ENCODE measurements at places on chromosomes 5 and 9.

DNA sequence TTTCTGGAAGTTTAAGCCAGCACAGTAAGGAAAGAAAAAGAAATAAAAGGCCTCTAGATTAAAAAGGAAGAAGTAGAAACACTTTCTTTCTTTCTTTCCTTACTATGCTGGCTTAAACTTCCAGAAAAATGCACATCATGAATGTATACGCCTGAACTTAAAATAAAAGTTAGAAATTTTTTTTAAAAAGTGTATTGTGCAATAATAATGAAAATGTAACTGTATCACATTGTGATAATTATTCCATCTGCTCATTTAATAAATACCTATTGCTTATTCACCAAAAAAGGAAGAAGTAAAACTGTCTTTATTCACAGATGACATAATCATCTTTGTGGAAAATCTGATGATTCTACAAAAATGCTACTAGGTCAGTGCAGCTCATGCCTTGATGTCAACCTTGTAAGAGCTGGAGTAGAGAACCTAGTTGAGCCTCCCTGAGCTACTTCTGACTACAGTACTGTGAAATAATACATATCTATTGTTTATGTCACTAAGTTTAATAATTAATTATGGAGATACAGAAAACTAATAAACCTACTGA is 49.4 kb downstream of the MCTP1 start:
- no peak for DNase-seq

DNA sequence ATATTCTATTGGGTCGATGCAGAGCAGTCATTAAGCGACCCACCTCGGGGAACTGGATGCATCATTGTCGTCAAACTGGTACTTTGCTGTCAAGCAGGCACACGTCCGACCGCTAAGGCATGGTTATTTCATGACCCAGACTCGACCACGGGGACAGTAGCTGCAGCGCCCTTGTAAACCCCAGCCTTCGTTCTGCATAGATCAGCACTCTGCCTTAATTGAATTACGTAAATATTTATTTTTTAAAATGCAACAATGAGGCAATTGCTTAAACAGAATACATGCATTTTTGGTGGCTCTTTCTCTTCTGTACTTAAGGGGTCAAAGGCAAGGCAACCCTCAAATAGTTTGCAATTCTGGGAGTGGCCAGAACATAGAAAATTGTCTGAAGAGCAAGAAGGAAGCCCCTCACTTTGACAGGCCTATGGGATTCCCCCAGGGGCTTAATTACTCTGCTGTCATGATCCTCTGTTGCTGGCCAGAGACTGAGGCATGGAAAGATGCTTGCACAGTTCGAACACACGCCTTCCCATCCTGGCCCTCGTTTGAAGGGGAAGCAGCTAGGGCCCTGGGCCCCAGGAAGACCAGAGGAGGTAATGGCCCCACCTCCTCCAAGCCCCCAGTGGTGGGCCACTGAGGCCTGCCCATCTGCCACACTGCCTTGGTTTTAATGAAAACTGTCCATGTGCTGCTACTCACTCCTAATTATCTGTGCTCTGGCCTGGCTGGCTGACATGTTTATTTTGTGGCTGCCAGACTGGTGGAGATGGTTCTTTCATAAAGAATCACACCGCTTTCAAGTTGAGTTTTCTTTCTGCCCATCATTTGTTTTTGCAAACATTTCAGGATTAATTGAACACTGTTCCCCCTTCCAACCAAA is 169.7 kb upstream of the MAST4 start:
- DNase-seq = no peak

DNA sequence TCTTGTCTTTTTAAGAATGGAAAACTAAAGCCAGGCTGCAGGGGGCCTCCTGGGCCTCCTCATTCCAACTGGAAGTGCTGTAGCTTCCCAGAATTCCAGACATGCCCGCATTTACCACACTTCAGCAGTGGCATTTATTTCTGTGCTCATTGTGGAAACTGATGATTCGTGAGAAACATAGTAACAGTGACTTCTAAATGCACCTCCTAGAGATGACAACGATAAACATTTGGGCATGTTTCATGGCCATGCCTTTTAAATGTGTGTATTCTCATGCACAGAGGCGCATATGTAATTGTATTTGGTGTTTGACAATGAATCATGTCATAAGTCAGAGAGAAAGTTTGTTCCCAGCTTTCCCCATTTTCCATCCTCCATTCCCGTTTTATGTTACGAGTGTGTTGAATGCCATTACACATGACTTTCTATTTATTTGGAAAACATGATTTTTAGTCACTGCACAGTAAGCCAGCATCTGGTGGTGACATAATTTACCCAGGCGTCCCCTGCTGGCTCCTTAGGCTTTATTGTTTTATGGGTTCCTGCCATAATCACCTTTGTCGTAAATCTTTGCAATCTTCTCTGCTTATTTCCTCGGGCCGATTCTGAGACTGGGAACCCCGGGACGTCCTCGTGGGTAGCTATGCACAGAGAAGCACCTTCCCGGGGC is 68.8 kb upstream of the FCN2 start:
- no peak for DNase-seq

DNA sequence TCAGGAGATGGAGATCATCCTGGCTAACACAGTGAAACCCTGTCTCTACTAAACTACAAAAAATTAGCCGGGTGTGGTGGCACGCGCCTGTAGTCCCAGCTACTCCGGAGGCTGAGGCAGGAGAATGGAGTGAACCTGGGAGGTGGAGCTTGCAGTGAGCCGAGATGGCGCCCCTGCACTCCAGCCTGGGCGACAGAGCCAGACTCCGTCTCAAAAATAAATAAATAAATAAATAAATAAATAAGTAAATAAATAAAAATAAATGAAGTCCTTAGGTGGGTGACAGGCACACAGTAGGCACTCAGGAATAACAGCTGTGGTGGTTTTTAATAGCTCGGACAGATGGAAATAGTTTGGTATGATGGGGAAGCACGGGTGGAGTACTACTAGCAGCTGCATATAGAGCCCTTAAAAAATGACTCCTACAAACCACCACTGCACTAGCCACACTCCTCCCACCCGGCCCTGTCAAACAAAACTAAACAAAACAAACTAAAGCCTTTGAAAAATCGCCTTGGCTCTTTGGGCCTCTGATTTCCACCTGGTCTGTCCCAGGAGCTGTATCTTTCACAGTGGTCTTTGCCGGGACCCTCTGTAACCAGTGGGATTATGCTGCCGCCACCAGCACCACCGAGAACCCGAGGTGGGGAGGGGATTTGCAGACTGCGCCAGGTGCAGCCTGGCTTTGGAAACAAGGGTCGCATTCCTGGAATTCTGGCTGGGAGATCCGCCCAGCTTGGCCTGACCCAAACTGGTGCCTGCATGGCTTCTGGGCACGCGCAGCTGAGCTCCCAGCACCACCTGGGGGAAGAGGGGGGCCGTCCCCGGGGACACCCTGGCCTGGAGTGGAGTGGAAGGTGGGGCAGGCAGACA is 5.1 kb upstream of the WDR5 start:
- no peak for DNase-seq

GRCh38 chr9:77977210-77977611 is 54.4 kb downstream of the GNAQ start:
- peak; percentile 96 for DNase-seq

- no peak for DNase-seq
Observed at GRCh38 chr5:145243016-145243415, 592.1 kb downstream of the PRELID2 start.

GRCh38 chr5:172380987-172381643 is 73.2 kb downstream of the SH3PXD2B start:
- peak; percentile 84 for DNase-seq

- DNase-seq = no peak
Observed at GRCh38 chr5:111748304-111748763, 8.7 kb downstream of the NREP start.

DNA sequence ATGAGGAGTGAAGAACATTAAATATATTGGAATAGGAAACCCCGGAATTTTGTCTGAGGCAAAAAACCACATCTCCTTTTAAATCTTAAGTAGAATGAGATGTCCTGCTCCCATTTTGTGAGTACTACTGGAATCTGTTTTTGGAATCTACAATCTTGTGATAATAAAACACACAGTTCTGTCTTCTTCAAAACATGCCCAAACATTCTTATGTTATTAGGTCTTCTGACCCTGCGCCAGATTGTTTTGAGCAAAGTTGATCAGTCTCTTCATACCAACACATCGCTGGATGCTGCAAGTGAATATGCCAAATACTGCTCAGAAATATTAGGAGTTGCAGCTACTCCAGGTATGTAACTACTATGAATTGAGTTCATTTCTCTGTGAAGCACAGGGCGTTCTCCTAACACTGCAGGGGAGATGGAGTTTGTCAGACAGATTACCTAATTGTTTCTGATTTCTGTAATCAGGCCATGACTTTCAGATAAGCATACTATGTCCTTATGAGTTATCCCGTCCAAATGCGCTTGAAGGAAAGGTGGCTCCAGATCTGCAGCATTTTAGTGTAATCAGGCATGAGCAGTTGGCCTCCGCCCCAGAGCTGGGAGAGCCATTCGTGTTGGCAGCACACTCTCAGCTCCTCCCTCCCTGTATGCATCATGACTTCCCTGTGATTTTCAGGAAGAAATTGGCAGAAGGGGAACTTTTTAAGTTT is 88.0 kb downstream of the NLN start:
- peak; percentile 87 for DNase-seq

DNA sequence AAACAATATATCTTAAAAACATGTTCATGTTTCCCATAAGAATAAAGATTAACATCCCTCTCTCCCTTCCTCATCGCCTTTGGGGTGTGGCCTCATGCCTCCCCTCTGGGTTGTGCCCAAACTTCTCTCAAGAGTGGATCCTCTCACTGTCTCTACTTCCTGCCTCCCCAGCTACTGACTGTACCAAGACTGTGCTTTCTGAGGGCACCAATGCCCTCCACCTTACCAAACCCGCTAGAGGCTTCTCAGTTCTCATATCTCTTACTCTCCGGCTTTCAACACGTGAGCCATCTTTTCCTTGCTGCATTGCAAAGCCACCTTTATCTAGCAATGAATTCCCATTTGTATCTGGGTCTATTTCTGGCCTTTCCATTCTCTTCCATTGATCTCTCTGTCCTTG is 34.4 kb upstream of the KCNIP1 start:
- DNase-seq = no peak

- DNase-seq = no peak
Observed at GRCh38 chr5:112636751-112637150, 100.9 kb upstream of the APC start.

GRCh38 chr5:14590949-14591348 is 9.4 kb downstream of the OTULINL start:
- DNase-seq = no peak

DNA sequence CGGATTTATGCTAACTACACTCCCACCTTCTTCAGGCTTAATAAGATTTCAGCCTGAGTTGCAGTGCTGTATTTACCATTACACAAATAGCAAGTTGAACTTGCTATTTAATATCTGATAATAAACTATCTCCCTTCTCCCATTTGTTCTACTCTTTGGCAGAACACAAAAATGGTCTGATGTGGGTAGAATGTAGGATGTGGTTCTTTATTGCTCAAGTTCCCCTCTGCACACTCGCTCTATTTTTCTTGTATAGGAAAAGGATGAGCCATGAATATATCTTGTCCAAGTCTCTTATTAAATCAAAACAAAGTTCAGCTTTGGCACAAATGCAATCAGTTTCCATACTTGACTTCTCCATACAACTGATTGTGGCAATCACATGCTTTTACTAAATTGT is 37.2 kb upstream of the KIF2A start:
- DNase-seq = no peak

DNA sequence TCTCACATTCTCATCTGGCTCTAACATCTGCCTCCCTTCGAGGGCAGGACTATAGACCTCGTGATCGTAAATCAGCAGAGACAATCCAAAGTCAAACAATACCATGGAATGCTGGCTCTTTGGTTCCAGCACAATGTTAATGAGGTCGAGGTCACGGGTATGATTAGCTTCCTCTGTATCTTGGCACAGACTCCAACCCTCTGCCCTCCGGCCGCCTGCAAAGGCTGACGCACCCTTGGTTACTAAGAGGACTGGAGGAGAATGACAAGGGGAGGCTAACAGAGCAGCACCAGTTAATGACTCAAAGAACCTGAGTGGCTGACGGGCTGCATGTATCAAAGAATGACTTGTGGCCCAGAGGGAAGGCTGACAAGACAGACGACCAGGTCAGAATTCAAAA is 10.1 kb downstream of the LHFPL2 start:
- peak; percentile 51 for DNase-seq

DNA sequence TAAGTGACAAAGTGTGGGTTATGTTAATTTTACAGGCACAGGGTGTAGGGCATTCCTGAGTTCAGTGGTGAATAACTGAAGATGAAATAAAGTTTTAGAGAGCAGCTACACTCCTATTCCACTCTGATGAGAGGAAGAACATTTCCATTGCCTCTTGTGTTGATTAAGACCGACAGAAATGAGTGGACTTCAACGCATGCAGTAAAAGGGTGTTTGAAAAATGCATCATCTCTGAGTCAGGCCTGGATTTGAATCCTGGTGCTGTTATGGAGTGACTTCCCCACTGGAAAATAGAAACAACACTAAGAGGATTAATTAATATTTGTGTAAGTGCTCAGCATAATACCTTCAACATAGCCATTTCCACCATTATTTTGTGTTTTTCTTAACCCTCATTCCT is 86.3 kb downstream of the PRR16 start:
- DNase-seq = no peak

DNA sequence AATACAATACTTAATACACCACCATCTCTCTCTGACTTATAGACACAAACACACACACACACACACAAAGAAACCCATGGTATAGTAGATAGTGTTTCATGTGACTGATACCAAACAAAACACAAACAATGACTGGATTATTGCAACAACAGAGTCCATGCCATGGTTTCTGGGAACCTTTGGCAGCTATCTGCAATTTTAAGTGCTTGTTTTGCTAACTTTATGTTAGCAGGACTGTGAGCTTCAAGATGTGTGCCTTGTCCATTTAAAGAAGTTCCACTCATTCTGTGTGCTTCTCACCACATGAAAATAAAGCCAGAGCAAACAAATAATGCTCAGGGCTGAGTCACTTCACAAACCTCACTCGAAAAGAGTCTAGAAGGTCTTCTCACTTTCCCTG is 15.1 kb upstream of the LURAP1L start:
- DNase-seq = peak; percentile 84

DNA sequence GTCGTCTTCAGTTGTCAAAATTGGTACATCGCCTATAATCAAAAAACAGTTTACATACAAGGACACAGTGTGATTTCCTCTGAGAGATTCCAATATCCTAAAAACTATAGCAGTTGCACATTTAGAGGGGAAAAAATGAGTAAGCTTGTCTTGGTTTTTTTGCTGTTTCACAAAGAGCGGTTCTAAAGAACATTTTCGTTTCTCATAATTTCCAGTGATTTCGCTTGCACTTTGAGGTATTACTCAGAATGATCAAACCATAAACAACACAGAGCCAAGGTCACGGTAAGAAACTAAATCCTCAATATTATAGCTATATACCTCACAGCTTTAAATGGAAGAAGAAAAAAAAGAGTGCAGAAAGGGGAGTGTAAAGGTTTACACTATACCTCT is 861 bp downstream of the MTX3 start:
- no peak for DNase-seq

- DNase-seq = no peak
Observed at GRCh38 chr9:135267191-135267809, 179.8 kb downstream of the OLFM1 start.

GRCh38 chr5:122942164-122942914 is 94.2 kb downstream of the PPIC start:
- peak; percentile 48 for DNase-seq

GRCh38 chr9:137446851-137447471 is 5.8 kb upstream of the ENTPD8 start:
- DNase-seq = peak; percentile 39

Data from pons (tissue), 1 donor.